ENCODE measurements at places on chromosomes 7 and 10.
A peak's percentile ranks its signal among the peaks of the same experiment; 100 is the strongest.

DNA sequence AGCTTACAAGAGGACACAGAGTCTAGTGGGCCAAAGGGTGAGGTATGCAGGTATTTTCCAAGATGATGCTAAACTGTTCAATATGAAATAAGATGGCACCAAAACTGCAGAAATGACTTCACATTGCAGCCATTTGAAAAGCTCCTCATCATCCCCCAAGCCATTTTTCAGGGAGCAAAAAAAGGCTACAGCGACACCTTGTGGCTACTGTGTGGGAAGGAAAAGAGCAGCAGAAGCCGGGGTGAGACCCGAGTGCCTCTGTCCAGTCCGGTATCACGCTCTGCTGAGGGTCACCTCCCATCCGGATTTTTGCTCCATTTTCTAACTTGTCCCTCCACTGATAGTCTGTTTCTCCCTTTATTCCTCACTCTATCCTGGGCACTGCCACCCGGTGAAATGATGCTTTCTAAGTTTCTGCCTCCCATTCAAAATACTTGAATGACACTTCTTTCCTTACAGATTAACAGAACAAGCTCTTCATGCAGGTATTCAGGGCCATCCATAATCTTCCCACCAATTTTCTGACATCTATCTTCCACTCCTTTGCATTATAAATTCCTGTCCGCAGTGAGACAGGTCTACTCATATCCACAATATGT lies 220.2 kb downstream of the DGKI start:
- DNase-seq = peak; percentile 26

GRCh38 chr10:44927352-44927751 lies 16.2 kb downstream of the TMEM72 start:
- no peak for DNase-seq

GRCh38 chr7:90761584-90761983 lies 165.5 kb downstream of the CDK14 start:
- DNase-seq = no peak

DNA sequence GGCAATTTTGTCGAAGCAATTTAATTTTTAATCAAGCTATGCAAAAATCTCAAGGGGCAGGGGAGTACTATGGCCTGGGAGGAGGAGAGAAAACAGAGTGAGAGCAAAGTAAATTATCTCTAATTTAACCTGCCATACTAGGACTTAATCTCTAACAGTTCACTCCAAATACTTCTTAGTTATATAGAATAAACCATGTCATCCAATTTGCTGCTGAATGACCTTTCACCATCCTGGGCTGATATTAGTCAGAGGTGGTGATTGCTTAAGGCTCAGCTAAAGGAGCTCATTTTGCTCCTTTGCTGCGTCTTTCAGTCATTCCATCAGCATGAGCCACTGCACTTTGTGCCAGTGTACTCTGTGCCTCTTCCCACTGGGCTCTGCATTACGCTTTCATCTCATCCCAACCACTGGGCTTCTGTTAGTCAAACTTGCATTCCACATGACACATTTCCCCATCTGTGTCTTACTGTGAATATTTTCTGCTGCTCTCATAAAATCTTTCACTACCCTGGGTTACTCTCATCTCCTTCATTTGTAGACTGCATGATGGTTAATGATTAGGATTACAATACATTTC lies 84.3 kb downstream of the CD36 start:
- DNase-seq = no peak

GRCh38 chr10:125002047-125002422 lies 60.1 kb downstream of the ZRANB1 start:
- no peak for DNase-seq

GRCh38 chr7:2886900-2887299 lies 42.8 kb upstream of the GNA12 start:
- DNase-seq = no peak

- DNase-seq = no peak
Observed at GRCh38 chr7:157898802-157899505, 562.1 kb downstream of the DNAJB6 start.

DNA sequence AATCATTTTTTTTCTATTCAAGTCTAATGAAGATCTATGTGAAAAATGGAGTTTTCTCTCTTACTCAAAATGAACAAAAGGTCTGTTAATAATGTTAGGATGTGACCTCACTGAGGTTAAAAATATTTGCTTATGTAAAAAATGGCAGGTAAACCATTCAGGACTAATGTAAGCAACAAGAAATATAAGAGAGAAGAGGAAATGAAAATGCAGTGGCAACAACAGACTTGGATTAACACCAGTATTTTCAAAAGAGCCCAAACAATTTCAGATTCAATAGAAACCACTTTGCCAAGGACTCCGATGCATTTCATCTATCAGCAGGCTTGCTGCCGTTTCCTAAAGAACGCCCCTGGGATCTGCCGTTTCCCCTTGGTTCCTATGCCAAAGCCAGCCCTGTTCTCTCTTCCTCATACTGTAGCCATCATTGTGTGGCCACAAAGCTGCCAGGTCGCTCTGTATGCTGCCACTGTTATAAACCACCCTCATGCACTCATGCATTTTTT lies 66.4 kb downstream of the MTURN start:
- peak; percentile 50 for DNase-seq

DNA sequence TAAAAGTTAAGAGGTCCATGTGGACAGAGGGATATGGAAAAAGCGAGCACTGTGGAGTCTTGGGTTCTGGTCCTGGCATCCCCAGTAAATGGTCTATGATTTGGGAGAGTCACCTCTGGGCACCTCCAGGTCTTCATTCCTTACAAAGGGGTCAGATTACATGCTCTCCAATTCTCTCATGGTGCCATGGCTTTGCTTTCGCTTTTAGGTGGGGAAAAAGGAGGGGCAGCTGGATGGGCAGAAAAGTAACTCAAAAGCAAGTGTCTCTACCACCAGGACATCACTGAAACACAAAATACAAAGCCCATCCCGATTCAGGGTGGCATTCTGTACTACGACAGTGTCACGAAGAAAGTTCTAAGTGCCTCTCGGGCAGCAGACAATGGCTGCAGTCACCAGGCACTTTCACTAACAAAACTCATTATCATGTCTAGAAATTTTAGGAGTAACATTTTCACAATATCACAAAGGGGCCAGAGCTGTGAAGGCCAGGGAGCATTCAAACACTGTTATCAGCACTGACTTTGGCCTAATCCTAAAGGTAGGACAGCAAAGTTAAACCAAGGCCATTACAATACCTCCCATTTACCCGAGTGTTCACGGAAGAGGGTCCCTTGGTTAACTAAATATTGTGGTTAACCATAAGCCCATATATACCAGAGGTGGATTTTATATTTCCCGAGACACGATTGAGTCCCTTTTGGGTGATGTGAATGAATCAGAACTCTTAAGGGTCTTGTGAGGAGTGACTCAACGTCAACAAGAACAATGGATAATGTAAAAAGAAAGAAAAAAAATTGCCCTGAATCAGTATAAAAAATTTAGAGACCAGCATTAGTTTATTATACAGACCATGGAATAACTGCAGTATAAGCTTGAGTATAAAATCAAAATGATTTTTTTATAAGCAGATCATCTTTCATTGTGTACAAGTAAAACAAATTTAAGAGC lies 2.5 kb downstream of the PSAP start:
- no peak for DNase-seq

DNA sequence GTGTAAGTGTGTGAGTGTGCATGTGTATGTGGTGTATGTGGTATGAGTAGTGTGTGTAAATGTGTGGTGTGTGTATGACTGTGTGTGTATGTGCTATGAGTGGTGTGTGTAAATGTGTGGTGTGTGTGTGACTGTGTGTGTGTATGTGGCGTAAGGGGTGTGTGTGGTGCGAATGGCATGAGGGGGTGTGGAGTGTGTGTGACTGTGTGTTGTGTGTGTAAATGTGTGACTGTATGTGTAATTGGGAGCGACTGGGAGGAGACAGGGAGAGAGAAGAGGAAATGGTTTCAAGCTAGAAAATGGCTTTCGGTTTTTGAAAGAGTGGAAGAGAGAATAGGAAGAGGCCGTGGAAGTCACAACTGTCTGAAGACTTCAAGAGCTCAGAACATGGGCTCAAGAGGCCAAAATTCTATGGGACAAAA lies 23.6 kb upstream of the GATAD1 start:
- no peak for DNase-seq

DNA sequence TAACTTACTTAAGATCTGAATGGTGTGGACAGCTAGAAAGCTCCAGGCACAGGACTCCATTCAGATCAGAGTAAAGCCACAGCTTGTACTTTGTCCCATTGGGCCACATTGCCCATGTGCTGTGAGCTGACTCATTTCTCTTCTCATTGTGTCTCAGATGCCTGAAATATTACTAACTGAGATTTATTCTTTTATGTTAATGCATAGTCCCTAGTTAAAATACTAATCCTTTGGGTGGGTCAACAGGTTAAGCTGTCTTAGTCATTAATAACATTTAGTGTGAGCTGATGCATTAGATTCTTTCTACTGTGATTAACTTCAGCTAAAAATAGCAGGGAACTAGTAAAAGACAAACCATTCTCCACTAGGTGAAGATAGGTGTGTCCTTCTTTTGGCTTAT lies 104.7 kb upstream of the ARMC3 start:
- peak; percentile 13 for DNase-seq

- no peak for DNase-seq
Observed at GRCh38 chr10:18611168-18611567, 40.2 kb downstream of the NSUN6 start.

DNA sequence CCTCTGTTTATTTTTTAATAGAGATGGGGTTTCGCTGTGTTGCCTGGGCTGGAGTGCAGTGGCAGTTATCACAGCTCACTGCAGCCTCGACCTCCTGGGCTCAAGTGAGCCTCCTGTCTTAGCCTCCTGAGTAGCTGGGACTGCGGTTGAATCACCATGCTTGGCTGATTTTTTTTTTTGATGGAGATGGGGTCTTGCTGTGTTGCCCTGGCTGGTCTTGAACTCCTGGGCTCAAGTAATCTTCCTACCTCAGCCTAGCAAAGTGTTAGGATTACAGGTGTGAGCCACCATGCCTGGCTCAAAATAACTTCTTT lies 8.1 kb downstream of the DYNC2I1 start:
- DNase-seq = no peak

- no peak for DNase-seq
Observed at GRCh38 chr7:113394856-113395255, 276.5 kb upstream of the SMIM30 start.

- no peak for DNase-seq
Observed at GRCh38 chr7:138226001-138226476, 149.8 kb downstream of the AKR1D1 start.

- no peak for DNase-seq
Observed at GRCh38 chr7:34849163-34849960, 187.9 kb downstream of the DPY19L1 start.

- DNase-seq = no peak
Observed at GRCh38 chr7:15430911-15431310, 130.9 kb downstream of the AGMO start.

DNA sequence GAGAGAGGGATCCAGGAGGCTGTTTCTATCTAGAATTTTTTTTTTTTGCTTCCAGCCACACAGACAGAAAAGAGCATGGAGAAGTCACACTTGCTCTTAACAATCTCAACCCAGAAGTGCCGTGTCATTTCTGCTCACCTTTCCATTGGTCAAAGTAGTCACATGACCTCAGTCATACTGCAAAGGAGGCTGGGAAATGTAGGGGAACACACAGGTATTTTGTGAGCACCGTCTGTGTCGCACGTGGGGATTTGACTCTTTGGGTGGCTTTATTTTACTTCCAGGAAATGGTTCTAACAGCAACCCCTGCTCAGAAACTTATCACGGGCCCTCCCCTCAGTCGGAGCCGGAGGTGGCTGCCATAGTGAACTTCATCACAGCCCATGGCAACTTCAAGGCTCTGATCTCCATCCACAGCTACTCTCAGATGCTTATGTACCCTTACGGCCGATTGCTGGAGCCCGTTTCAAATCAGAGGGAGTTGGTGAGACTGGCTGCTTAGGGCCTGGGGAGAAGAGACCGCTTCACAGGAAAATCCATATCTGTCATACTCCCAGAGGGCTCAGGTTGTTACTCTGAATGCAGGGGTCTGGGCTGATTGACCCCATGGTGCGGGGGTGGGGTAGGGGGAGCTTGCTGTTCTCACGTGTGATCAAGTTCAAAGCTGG lies 13.1 kb upstream of the CPA1 start:
- DNase-seq = no peak

All from GM06990 (cell line).